ENCODE measurements at places on chromosomes 7 and 10. TPM values are rescaled to one million over a fixed set of nuclear protein-coding genes. Genes with fewer than 3 reads are reported as not detected.

- no peak for DNase-seq
Observed at GRCh38 chr7:135236727-135237126, 3.1 kb downstream of the STRA8 start.

Gene LRRC4
- 0.33 TPM for total RNA-seq

GRCh38 chr10:10903620-10904019 is 114.1 kb upstream of the CELF2 start:
- no peak for DNase-seq

DNA sequence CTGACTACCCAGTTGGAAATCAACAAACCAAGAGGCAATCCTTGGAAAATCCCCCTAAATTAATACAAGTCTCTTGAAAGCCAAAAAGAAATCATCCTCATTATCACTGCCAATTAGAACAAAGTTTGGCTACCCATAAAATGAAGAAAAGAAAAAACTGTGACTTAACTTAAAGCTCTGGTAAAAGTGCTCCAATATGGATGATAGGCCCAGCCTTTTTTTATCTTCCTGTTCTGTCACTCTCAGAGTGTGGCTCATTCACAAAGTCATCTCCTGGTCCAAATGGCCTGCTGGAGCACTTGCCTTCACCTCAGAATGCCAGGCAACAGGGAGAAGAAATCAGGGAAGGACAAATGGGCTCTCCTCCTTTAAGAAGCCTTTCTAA is 155.1 kb upstream of the GHITM start:
- no peak for DNase-seq

Gene WNT16
- not detected for total RNA-seq

Gene WDFY4
- total RNA-seq: 0.66 TPM

DNA sequence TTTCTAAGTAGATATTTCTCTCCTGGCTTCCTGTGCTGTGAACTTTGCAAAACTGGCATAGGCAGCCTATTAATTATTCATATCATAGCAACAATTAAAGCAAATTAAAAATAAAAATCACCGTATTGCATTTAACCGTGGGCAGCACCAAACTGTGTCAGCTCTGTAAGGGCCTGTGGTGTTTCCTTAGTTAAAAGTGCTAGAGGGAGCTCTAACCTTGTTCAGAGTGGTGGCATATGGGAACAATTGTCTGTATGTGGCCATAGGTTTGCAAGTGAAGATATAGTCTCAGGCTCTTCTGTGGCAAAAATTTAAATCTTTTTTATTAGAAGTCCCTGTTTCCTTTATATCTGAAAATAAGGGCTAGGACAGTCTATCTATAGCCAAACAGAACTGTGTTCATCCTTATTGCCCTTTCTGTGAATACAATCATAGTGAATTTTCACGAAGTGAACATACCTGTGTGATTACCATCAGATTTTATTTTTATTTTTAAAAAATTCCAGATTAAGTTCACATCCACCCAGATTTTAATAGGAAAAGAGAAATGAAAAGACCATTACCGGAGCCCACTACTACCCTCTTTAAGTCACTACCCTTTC is 92.6 kb downstream of the POLL start:
- no peak for DNase-seq

- DNase-seq: no peak
Observed at GRCh38 chr7:55188590-55189138, 169.8 kb downstream of the EGFR start.

Gene FAM25C
- not detected for total RNA-seq

DNA sequence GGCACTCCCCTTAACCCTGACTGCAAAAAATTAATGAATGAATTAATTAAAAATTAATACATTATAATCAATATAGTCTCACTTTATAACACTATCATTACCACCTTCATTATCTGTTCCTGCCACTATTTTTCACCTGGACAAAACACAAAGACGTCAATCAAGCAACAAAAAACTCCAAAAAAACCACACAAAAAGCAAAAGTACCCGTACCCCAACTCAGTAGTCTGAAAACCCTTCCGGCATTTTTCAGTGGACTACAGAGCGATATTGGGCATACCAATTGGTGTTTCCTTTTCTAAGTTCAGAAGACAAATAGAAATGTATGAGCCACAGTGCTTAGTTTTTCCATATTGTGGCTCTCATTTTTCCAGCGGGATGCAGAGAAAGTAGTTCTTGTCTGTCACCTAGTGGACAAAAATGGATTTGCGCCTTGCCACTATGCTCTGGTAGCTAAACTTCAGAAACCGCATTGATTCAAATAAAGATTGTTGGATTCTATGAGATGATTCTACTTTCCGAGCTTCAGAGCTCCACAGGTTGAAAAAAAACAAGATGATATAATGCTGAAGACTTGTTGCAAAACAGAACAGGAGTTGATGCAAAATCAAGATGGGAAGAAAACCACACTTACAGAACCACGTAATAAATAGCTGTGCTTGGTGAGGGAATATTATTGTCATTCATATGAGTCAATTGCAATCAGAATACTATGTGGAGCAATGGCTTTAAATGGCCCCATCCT is 50.6 kb upstream of the ITGB1 start:
- peak; percentile 77 for DNase-seq

Gene NXPH1
- total RNA-seq: not detected

DNA sequence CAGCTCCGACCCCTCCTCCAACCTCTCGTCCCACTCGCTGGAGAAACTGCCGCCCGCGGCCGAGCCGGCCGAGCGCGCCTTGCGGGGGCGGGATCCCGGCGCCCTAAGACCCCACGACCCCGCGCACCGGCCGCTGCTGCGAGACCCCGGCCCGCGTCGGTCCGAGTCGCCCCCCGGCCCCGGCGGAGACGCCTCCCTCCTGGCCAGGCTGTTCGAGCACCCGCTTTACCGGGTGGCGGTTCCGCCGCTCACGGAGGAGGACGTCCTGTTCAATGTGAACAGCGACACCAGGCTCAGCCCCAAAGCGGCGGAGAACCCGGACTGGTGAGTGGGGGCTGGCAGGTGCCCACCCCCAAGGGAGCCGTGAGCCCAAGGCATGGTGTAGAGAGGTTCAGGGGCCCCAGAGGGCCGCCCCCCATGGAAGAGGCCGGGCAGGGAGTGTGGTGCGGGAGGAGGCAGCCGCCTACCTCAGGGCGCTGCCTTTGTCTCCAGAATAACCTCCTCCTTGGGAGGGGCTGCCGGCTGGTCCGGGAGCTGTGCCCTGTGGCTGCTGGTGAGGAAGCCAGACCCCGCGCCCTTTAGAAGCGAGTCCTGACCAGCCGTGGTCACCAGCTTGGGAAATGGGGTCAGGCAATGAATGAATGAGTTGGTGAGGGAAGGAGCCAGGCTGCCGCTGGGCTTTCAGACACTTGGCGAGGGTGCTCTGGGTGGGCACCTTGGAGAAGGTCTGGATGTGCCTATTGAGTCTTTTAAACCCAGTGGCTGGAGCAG is 1.3 kb downstream of the FAM20C start:
- no peak for DNase-seq

DNA sequence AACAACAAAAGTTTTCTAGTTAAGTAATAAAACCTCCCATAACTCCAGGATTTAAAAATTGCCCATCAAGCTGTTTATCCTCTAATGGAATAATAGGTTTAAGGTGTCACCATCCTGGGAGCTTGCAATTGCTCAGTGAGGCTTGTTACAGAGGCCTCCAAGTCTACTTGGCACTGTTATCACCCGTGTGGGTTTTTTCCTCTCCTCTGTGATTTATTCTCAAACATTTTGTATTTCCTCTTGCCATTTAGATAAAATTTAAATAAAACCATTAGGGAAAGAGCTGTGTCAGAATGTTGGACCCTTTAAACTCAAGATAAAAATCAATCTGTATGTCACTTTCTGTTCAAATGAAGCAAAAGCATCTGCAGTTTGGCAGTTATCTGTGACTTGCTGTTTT is 202.6 kb downstream of the GALNT17 start:
- no peak for DNase-seq

DNA sequence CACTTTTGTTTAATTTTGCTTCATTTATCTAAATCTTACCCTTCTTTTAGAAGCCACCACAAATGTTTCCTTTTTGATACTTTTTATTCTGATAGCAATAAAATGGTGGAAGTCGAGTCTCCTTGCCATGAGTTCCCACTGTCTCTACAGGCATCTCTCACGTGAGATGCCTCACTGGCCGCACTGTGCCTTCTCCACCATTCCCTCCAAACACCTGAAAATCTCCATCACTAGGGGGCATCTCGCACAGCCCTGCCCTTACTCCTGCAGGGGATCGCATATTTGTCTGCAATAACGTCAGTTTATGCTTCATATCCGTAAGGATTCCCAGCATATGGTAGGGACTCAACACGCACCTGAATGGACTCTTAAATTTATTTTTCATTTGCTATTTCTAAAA is 56.3 kb upstream of the NCAPG2 start:
- DNase-seq: no peak

DNA sequence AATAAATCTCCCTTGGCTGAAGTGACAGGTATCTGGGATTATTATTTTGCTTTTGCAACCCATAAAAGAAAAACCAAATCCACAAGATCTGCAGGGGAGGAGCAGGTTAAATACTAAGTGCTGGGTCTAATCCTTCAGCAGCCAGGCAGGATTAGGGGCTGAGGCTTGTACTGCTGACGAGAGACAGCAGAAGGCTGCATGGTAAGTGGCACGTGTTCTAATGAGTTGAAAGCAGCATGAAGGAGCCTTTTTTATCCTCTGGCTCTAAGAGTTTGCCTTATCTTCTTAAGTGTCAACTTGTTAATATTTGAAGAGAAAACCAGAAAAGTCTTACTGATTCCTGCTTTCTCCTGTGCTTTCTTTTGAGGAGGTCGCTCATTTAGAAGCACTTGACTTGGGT is 50.0 kb downstream of the LYZL2 start:
- no peak for DNase-seq

- no peak for DNase-seq
Observed at GRCh38 chr7:19375976-19376375, 230.8 kb upstream of the FERD3L start.

Gene BUB3
- total RNA-seq: 51.1 TPM

DNA sequence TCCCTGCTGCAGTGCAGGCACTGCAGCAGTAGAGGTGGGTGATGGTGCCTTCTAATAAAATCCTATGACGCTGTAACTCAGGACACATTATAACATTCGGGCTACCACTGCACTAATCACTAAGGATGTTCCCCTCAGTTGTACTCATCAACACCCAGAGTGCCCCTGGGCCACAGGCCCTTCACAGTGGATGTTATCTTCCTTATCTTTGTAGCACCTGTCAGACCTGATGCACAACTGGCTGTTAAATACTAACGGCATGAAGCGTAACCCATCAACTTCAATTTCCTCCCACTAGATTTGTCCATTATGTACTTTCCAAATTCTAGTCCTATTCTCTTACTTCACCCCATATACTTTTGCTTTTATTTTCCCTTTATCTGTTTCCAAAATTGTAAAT is 66.3 kb downstream of the PARD3 start:
- DNase-seq: no peak

Gene PRKAR2B
- 44.2 TPM for total RNA-seq

DNA sequence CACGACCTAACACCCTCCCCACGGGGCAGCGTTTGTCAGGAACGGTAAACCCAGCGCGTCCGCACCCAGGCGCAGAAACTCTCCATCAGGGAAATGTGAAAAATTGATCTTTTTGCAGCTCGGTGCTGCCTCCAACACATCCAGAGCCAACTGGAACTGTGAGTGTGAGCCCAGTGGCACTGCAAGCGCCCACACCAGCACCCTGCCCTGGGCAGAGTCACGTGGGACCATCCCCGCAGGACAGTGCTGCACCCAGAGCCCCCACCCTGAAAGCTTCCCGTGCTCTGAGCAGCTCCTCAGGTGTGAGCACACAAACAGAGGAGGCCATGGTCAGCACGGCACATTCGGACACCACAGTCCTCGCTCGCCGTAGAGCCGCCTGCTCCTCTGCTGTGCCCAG is 330.9 kb downstream of the DNAJB6 start:
- no peak for DNase-seq

Gene CLCN1
- total RNA-seq: not detected

Gene LIPN
- total RNA-seq: not detected
